Esophagus mucosa (tissue), 1 donor: ENCODE measurements at places on chromosomes 13 and 19.

- ATAC-seq = no peak
These were observed 56.6 kb upstream of the GPC6 start for GRCh38 chr13:93169980-93170379.

DNA sequence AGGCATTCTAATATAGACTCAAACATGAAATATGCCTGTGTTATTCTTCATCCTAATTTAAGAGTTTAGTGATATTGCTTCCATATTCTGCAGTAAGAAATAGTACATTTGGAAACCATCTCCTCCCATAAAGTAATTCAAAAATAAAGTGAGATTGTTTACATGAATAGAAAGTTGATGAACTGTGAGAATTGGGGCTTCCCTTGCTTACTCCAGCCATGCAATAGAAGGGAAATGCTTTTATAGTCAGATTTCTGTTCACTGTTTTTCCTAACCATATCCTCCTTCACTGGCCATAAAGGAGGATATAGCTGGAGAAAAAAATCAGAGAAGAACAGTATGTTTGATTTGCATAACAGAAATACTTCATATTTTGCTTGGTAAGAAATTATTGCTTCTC is 7.8 kb downstream of the LRCH1 start:
- ATAC-seq = no peak

- ATAC-seq = no peak
These were observed 228.9 kb upstream of the IRS2 start for GRCh38 chr13:110015253-110015652.

DNA sequence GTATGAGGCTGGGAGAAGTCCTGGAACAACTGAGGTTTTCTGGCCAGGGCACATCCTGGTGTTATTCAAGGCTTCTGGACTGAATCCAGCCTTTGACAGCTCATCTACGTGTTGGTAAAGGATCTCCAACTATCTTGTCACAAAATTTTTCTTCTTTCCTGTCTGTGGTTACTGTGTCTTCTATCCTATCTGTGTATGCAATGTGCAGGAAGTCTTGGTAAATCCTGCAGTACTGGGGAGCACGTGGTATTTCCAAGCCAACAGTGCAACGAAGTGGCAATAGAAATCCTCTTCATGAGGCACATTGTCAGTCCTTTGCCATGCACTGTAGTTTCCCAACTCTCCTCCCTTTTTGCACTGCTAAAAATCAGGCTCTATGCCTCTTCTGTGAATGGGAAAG is 86.7 kb downstream of the ZNF100 start:
- no peak for ATAC-seq

DNA sequence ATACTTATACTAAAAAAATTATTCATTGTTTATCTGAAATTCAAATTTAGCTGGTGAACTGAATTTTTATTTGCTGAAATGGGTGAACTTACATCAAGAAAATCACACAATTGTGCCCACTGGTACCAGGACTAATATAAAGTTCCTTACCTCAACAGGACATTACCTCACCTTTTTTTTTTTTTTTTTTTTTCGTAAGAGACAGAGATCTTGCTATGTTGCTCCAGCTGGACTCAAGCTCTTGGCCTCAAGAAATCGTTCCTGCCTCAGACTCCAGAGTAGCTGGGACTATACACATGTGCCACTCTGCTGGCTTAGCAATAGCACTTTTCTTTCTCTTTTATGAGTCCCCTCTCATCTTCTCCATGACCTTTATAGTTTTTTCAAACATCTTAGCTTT is 22.5 kb upstream of the NDFIP2 start:
- ATAC-seq = no peak

DNA sequence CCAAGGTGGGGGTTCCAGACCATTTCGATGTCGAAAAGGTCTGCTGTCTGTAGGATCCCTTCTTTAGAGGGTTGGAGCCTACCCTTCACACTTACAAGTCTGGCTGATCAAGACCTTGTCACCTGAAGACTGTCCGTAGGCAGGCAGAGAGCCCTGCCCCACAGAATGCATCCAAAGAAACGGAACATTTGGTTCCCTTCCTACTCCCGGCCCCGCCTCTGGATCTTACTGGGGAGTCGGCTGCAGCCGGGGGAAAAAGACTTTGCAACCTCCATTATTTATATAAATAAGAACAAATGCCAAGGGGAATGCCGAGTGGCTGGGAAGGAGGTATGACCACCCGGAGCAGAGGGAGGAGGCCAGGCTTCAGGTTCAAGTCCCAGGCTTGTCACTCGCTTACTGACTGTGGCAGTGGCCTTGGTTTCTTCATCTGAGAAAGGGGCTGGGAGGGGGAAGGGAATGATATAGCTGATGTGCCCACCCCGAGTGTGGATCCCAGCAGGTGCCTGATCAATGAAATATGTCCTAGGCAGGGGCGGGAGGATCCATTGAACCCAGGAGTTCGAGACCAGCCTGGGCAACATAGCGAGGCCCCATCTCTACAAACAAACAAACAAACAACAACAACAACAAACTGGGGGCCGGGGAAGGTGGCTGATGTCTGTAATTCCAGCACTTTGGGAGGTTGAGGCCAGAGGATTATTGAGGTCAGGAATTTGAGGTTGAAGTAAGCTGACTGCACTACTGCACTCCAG is 48.7 kb downstream of the RFX2 start:
- ATAC-seq = no peak
